ENCODE measurements at places on chromosomes 4 and X.

GRCh38 chr4:9988933-9989332, 32.4 kb downstream of the SLC2A9 start:
- no peak for DNase-seq

- no peak for DNase-seq
Measured at GRCh38 chrX:20046223-20046622, 55.4 kb upstream of the BCLAF3 start.

DNA sequence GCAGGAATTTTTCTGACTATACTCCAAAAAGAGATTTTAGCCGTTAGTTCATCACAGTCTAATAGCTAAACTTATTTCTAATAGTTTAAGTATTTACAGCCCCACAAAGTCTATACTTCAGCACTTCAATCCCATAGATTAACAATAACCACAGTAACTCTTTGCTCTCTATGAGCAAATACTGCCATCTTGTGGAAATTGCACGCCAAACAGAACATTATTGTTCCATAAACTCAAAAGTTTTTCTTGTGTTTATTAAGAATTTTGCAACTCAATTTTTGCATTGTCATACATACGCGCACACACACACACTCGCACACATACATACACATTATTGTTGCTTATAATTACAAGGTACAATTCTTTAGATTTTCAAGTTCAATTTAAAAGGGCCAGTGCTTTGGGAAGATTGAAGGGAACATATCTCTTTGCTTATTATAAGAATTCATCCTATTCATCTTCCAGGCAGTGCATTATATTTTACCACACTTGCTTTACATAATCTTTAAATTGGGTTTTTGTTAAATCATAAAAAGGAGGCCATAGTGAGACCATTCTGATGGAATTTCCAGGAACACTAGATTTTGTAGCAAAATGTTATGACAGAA, 63.8 kb upstream of the ATOH1 start:
- no peak for DNase-seq

DNA sequence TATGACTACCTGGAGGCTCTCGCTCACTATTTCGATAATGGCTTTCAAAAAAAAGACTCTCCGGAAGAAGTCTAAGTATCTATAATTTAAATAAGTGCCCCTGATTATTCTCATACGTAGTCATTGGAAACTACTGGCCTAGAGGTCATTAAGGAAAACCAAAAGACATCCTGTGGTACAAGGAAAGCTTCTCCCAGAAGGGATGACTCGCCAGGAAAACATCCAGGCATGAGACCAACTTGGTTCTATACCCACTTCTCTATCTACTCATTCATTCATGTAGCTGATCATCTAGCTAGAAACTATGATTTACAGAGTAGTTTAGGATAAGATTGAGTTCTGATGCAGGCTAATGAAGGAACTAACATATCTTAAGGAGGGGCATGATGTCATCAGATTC, 37.7 kb downstream of the SOX3 start:
- no peak for DNase-seq

- DNase-seq = no peak
Measured at GRCh38 chrX:11509786-11510185, 155.9 kb downstream of the ARHGAP6 start.

GRCh38 chrX:136491832-136492231, 4.1 kb downstream of the BRS3 start:
- DNase-seq = no peak

DNA sequence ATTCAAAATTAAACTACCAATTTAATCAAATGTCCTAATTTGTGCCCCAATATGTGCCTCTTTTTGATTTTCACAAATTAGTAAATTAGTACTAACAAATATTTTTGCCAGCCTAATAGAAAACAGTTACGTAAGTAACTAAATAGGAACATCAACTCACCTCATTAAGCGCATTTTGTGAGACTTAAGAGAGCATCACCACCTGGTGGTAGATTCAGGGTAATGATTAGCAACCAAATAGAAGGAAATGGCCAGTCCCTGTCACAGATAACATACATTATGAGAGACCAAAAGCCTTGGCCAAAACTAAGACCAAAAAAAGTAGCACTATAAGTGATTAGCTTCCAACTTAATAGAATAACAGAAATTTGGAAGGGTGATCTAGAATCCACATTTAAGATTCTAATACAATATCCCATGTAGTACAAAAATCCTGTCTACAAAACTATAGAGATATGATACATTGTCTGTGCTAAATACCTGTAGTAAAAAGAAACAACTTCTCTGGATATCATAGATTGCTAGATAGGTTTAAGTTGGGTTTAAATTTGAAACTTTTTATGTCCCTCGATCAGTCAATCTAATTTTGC, 46.7 kb downstream of the C4orf46 start:
- peak; percentile 11 for DNase-seq

GRCh38 chr4:63894161-63894560, 515.1 kb downstream of the TECRL start:
- DNase-seq = no peak

- no peak for DNase-seq
Measured at GRCh38 chr4:90745176-90745575, 618.0 kb downstream of the CCSER1 start.

DNA sequence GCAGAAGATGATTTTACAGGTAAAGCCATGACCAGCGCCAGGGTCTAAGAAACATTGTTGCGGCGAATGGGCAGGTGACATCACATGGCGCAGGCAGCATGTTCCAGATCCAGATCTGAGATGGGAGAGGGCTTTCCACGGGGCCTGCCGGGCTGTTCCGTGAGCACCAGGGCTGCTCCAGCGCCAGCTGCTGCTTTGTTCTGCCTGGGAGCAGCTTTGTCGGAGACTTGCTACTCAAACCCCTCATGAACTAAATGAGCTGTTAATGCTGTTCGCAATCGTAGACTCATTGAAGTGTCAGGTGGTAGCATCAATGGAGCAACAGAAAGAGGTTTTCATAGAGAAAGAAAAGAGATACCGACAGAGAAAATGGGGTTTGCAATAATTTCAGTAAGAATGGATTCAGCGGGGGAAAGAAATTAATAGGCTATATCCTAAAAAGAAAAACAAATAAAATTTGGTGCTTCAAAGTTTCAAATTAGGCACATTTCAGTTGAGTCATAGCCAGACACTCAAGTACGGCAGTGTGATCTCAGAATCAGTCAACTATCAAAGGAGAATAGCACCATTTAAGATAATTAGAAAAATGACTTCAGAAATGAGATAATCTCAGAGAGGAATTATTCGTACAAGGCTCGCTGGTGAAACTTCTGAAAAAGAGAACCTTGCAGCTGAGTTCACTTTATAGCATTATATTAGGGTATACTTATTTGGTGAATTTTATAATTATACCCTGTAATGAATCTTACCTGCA, 23.9 kb downstream of the SORBS2 start:
- no peak for DNase-seq

DNA sequence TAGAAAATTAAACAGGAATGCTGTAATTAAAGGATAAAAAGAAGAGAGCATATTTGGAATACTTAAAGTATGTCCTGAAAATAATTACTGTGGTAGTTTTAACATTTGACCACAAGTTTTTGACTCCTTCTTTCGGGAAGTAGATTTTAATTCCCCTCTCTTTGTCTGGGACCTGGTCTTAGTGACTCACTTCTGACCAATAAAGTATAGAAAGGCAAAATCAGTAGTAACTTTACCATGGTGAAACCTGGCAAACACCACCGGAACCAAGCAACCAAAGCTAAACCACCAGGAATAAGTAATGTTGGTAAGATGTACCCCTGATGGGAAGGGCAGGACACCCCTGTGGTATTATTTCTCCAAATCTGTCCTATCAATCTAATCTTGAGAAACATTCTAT, 314.8 kb downstream of the PDHA2 start:
- no peak for DNase-seq

DNA sequence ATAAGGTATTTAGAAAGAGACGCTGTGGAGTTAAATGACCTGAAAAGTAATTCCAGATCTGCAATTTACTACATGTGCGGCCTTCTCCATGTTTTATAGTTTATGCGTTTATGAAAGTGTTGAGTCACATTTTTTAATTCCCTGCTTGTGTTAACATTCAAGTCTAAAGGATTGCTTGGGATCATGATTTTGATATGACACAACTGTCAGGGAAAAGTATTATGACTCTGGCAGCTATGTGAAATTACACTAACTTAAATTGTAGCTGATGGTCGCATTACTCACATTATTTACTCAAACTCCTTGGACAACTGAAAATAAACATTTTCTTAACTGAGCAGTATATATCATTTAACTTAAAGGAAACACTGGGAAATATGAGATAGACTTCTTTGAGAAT, 14.3 kb upstream of the GABRB1 start:
- DNase-seq = no peak

DNA sequence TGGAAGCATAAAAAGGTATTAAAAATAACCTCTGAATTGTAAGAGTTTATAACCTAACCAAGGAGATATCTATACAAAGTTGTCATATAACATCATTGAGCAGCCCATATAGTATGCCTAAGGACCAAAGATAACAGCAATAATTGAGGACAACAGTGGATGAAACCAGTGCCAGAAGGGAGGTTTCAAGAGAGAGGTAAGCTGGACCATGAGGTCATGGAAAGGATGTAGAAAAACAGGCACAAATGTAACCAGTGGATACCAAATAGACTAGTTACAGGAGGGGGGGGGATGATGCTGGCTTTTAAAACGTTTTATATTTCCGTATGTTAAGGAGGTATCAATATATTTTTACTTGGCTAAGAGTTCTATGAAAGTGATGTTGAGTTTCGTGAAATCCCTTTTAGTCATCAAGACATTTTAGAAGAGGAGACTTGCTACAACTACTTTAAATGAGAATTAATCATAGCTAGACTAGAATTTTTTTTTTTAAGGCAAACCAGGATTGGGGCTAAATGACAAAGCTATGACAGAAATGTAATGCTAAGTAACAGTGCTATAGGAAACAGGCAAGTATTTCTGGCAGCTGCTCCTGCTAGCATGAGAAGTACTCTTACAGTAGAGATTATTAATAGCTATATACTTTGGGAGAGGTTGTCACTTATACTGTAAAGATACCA, 161.1 kb downstream of the FBXW7 start:
- DNase-seq = no peak

DNA sequence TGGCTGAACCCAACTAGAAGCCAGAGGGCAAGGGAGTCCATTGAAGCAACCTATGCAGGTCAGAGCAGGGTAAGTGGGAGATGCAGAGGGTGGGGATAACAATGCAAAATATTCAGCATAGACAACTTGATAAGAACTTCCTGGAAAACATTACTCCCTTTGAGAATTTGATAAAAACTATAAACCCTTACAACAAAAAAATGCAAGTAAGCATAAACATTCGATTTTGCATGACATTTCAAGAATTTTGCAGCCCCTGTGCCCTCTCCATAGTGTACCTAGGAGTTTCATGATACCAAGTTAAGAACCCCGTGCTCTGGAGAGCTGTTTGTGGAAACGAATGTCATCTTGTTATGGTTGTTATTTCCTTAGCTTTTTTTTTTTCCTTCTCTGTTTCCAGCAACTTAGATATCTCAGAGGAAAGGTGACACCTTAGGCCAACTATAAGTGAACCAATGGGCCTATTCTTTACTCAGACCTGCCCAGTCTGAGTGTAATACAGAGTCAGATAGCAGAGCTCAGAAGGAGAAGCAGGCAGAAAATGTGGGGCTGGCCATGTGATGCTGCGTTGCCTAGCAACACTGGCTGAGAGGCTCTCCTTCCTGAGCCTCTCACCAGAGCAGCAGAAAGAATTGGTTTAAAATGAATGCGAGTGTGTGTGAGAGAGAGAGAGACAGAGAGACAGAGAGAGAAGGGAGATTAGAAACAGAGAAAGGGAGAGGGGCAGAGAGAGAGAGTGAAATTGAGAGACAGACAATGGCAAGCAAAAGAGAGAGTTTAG, 36.7 kb upstream of the GABRQ start:
- no peak for DNase-seq

GRCh38 chr4:128670513-128670912, 139.0 kb upstream of the JADE1 start:
- DNase-seq = no peak

GRCh38 chrX:125382148-125382628, 62.5 kb downstream of the TEX13C start:
- DNase-seq = no peak

DNA sequence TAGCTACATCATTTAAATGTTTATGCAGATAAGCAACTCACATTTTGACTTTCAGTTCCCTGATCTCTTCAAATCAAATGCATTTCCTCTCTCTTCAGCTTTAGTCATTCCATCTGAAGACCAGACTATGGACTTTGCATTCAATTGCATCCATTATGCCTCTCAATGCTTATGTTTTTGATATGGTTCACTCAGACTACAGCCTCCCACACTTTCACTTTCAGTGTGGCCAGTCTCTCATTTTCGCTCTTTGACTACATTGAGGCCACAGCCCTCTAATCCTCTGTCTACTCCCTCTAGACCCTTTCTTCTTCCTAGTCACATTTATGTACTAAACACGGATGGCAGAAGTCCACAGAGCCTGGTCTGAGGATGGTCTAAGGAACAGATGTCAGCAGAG, 24.5 kb upstream of the VEGFC start:
- DNase-seq = no peak

DNA sequence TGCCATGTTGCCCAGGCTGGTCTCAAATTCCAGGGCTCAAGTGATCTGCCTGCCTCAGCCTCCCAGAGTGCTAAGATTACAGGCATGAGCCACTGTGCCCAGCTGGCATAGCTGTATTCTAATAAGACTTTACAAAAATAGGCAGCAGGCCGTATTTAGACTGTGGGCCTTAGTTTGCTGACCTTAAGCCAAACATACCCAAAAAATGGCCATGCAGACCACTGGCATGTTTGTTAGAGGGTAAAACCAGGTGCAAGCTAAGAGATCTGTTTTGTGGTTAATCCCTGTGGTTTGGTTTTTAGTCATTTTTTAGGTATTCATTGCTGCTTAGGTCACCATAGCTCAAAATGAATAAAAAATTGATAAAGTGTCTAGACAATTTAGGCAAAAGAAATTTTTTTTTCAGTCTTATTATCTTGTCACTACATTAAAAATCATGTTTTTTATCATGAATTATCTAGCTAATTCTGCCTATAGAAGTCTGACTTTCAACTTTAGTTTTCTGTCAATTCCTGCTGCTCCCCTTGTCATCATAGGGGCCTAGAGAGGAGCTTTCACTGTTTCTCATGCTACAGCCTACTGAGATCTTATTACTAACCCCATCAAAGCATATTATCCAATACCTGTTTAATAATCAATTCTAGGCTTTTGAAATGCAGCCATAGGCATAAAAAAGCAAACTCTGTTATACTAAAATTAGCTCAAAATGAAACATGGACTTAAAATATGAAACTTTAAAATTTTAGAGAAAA, 7.5 kb upstream of the SPINK2 start:
- DNase-seq = peak; percentile 26

GRCh38 chr4:20087522-20087911, 164.2 kb upstream of the SLIT2 start:
- DNase-seq = no peak

- no peak for DNase-seq
Measured at GRCh38 chrX:134026565-134027311, 41.3 kb upstream of the GPC3 start.

All from skeletal muscle cell (primary cell).